Stimulated activated CD8-positive, alpha-beta memory T cell treated with anti-CD3 and anti-CD28 coated beads, Interleukin-7, amount 100 ng/mL, for 48 hours (primary cell): ENCODE measurements at places on chromosomes 7 and 10.

GRCh38 chr7:52501696-52502095 is 533.7 kb upstream of the POM121L12 start:
- no peak for DNase-seq

- DNase-seq, result no peak
These were observed 39.7 kb downstream of the DRGX start for GRCh38 chr10:49356181-49356580.

DNA sequence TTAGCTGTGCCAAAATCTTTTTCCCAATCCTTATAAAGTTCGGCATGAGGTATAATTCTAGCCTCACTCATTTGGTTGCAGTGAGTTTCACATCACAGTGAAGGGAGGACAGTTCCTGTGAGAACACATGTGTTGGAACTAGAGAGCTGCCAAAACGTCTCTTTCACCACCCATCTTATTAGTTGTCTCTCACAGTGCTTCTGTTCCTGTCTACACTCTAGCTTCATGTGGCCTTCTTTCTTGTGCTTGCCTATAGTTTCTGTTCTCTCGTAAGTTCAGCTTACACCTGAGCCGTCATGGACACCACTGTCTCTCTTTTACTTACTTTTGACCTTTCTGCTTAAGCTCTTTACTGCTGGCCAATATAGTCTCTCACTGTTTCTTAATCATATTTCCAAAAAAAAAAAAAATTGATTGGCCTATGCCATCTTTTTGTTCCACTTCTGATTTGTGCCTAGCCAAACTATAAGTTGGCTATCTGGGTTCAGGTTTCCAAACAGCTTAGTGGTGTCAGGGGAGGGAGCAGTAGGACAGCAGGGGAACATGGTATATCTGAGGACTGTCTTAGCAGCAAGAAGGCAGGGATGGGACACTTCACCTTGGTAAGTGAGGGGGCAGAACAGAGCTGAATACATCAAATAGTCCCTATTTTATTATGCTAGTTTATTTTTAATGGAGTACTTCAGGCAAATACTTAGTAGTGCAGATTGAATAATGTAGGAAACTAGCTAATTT is 38.0 kb downstream of the ZNRF2 start:
- DNase-seq, result no peak

DNA sequence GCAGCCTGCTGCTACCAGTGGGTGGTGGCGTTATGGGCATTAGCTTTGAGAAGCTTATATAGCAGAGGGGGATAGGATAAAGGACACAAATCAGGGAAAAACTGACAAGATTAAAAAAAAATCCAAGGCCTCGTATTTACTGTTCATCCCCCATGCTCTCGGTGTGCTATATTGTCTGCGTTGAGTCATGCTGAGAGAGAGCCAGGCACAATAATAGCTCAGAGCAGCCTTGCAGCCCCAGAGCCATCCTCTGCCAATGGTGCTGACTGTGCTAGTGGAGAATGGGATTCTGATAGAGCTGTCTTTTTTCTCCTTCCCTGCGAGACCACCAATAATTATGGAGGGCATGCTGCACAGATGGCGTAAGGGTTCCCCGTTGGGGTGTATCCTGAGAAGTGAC is 51.7 kb upstream of the FZD1 start:
- no peak for DNase-seq

DNA sequence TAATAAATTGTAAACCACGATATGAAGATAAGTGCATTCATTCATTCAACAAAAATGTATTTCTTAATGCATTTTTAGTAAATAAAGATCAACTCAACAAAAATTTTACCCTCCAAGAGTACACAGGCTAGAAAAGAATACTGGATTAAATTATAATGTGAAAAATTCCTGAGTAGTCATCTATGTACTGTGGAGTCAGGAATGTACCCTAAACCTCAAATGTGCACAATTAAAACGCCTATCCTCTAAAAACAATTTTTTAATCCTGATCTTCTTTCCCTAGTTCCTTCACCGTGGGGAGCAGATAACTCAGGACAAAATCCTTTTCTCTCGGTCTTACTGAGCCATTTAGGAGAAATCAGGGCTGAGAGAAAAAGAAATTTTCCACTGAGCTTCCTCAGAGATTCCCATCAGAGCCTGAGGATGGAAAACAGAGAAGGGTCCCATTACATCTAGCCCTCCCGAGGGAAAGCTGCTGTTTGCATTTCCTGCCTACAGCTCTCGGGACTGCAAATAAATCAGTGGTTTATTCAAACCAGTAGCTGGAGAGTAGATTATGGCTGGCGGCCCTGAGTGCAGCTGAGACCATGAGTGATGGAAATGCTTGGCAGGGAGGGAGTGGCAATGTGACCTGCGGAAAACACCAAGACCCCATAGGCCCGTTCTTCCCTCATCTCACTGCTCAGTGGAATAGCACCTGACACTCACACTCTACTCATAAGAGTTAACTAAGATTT is 7.4 kb downstream of the TAS2R40 start:
- no peak for DNase-seq

- DNase-seq, result no peak
These were observed 123.6 kb upstream of the TMEM72 start for GRCh38 chr10:44787480-44788075.

DNA sequence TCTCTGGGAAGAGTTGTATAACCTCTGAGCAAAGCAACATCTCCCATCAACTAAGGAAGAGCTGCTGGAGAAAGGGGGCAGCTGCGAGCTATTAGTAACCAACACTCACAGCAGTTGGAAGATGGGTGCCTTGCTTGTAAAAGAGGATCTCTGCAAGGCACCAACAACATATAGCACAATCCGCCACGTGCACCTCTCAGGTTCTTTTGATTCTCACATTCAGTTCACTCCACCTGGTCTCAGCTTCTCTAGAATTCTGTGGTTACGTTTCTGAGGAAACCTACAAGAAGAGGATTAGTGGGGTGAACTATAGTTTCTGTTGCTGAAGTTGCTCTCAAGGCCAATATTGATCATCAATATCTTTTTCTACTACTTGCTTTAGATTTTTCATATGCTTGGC is 117.1 kb downstream of the RPS24 start:
- DNase-seq, result no peak

- DNase-seq, result no peak
These were observed 85.5 kb downstream of the WDR37 start for GRCh38 chr10:1141701-1142100.

- no peak for DNase-seq
These were observed 29.7 kb downstream of the RASGEF1A start for GRCh38 chr10:43237128-43237527.

DNA sequence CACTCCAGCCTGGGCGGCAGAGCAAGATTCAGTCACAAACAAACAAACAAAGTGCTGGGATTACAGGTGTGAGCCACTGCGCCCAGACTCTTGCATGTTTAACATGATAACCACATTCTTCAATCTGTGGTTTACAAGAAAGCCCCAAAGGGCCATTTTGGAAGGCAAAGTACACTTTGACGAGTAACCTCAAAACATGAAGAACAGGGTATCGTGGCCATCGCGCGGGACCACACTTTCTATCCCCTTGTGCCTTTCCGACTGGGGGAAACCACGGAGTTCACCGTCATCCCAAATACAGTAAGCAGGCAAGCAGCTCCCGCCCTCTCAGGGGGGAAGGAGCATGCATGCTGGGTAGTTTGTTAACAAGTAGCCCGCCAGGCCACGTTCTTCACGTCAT is 125.2 kb downstream of the RNF216 start:
- DNase-seq, result no peak

- no peak for DNase-seq
These were observed 67.5 kb upstream of the MDFIC start for GRCh38 chr7:114854369-114854768.

GRCh38 chr10:123929791-123930190 is 38.2 kb upstream of the CPXM2 start:
- no peak for DNase-seq

- no peak for DNase-seq
These were observed at the start of gene STEAP4 for GRCh38 chr7:88306590-88307048. TSS of gene STEAP4 (minus strand) at chr7:88306894. CDS start at chr7:88284269, 22,625 bp downstream.

DNA sequence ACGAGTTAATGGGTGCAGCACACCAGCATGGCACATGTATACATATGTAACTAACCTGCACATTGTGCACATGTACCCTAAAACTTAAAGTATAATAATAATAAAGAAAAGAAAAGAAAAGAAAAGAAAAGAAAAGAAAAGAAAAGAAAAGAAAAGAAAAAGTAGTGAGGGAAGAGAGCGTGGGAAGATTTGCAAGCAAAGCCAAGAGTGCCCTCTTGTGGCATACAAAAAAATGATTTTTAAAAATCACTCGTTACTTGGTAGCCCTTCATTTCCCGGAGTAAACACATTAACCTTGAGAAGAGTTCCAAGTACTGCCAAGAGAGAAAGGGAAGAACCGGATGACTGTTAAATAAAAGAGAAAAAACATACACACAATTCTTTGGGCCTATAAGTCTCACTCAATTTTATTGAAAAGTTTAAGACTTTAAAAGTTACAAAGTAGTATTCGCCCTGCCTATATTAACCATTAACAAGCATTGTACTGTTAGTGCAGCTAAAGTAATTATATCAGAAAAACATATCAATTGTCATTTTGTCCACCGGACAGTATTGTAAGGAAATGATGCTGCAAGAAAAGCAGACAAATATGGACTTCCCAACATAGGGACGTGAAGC is 6.2 kb upstream of the CH25H start:
- DNase-seq, result no peak

- DNase-seq, result no peak
These were observed 277.1 kb downstream of the CACNA2D1 start for GRCh38 chr7:82166260-82167015.

- DNase-seq, result no peak
These were observed 40.8 kb downstream of the PRPS1L1 start for GRCh38 chr7:17986851-17987250.

- no peak for DNase-seq
These were observed 14.0 kb downstream of the RASGEF1A start for GRCh38 chr10:43252783-43253341.

GRCh38 chr7:103003004-103003403 is 71.6 kb downstream of the FBXL13 start:
- DNase-seq, result no peak

DNA sequence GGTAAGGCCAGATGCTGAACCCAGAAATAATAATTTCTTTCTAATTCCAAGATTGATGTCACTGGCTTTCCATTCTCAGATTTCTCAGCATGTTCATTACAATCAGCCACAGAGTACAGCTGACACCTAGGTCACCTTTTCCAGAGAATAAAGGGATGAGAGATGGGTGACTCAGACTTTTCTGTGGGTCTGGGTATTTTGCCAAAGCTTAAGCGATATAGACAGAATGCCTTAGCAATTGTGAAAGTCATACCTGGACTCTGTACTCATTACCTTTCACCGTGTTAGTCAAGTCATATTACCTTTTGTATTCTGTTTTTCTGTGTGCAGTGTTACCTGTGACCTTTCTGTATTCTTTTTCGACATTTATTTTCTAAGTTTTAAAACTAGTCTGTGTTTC is 10.6 kb upstream of the PRTFDC1 start:
- no peak for DNase-seq

GRCh38 chr10:92829042-92829785 is 19.1 kb upstream of the EXOC6 start:
- no peak for DNase-seq

GRCh38 chr10:52343439-52343838 is 29.4 kb downstream of the DKK1 start:
- DNase-seq, result no peak

DNA sequence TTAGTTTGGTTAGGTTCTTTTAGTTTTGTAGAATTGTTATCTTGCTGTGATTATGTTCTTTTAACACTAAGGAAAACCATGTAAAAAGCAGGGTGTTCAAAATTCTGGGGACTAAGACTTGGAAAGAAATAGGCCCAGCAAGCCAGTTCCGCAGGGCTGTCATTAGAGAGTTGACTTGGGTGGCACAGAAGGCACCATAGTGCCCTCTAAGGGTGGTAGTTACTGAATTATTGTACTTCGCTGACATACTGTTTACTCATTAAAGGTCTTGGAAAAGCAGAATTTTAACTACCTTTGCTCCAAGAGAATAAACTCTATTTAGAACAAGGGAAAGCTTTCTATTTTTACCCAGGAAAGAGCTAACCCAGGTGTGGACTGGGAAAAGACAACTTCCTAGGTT is 86.5 kb downstream of the OTUD1 start:
- no peak for DNase-seq

GRCh38 chr7:82423446-82423845 is 20.1 kb downstream of the CACNA2D1 start:
- no peak for DNase-seq

- DNase-seq, result no peak
These were observed 133.5 kb downstream of the PTPN20 start for GRCh38 chr10:47044741-47045140.

GRCh38 chr10:43224321-43224720 is 42.5 kb downstream of the RASGEF1A start:
- DNase-seq, result no peak

GRCh38 chr10:71060476-71061426 is 151.6 kb upstream of the UNC5B start:
- DNase-seq, result no peak

DNA sequence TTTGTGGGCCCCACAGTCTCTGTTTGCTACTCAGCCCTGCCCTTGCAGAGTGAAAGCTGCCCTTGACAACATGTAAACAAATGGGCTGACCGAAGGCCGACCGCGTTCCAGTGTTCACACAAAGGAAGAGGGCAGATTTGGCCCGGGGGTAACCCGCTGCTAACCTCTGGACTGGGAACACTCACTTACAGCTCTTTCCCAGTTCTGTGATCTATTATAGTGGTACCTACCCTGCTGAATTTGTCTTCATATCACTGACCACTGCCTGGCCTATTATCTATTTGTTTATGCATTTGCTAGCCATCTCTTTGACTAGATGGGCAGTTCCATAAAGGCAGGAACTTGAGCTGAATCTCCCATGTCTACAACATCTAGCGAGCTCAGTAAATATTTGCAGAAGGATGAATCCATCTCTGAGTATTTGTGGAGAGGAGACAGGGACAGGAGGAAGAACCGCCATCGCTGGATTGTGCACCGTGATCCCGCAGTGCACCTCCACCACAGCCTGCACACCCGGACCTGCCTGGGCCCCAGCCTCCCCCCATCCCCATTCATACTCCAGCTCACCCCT is 15.2 kb downstream of the SLC29A3 start:
- DNase-seq, result no peak

DNA sequence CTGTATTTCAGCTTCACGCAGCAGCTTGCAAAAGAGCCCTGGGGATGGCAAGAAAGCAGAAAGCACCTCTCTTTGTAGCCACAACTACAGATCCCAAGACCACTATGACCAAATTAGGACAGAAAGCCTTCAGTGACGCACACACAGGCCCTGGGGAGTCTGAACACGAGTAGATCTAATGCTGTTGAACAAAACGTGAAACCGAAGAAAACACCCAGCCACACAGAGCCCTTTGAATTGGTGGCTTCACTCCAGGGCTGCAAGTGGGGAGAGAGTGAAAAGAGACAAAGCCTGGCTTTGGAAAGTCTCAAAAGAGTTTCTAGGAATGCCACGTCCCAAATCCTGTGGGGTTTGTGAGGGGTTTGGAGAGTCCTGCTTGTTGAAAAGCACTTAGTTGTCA is 28.4 kb downstream of the PLXNA4 start:
- no peak for DNase-seq
